T-helper 17 cell (primary cell): ENCODE measurements at places on chromosomes 7 and 10. TPM values are rescaled to one million over a fixed set of nuclear protein-coding genes. Genes with fewer than 3 reads are reported as not detected.

- no peak for DNase-seq
Observed at GRCh38 chr7:24718431-24718831, 38.8 kb downstream of the GSDME start.

Gene SAMD9L
- 17.7 TPM for total RNA-seq

- peak; percentile 14 for DNase-seq
Observed at GRCh38 chr10:115092555-115093285, 445 bp upstream of the ATRNL1 start.

DNA sequence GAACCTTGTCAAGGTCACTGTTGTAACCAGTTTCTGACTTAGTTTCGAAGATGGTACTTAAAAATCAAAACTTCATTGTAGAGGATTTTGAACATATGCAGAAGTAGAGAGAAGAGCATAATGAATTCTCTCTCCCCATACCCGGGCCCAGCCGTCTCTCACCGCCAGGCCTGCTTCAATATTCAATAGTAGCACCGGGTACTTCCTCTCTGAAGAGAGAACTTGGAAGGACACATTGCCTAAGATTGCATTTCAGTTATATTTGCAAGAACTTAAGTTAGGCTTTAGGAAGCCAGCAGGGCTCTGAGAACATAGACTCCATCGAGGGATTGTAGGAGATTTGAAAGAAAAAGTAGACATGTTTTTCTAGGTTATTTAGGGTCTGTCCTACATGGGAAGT is 19.1 kb downstream of the LMTK2 start:
- DNase-seq: no peak

DNA sequence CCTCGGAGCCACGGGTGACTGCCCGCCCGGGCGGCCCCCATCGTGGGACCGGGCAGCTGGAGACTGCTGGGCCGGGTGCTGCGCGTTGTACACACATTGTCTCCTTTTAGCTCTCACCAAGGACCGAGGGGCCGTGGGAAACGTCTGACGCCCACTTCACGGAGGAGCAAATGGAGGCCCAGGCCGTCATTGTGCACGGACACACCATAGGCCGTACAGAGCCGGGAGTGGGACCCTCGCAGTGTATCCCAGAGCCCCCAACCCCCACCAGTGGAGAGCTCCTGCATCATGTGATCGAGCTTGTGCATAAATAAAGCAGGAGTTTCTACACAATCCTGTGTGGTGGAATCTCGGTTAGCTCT is 722 bp downstream of the DENND10 start:
- no peak for DNase-seq

DNA sequence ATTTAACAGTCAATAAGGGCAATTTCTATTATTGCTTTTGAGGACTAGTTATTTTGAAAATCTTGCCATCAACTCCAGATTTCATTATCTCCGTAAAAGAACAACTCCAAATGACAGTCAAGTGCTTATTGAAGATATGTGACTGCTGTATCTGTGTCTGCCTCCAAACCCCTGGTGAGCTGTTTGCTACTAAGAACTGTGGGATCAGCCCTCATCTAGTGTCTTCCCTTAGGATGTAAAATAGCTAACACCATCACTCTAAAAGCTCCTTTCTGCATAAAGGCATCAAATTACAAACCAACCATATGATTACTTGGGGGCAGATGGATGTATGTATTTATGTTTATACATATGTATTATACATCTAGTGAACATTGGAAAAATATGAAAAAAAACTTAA is 70.8 kb upstream of the SLC13A1 start:
- no peak for DNase-seq
